CD4-positive, alpha-beta T cell treated with Interleukin-15 for 4 hours (primary cell): ENCODE measurements at places on chromosomes 2 and 18.

- no peak for DNase-seq
Measured at GRCh38 chr18:72542342-72542741, 1.8 kb downstream of the CBLN2 start.

DNA sequence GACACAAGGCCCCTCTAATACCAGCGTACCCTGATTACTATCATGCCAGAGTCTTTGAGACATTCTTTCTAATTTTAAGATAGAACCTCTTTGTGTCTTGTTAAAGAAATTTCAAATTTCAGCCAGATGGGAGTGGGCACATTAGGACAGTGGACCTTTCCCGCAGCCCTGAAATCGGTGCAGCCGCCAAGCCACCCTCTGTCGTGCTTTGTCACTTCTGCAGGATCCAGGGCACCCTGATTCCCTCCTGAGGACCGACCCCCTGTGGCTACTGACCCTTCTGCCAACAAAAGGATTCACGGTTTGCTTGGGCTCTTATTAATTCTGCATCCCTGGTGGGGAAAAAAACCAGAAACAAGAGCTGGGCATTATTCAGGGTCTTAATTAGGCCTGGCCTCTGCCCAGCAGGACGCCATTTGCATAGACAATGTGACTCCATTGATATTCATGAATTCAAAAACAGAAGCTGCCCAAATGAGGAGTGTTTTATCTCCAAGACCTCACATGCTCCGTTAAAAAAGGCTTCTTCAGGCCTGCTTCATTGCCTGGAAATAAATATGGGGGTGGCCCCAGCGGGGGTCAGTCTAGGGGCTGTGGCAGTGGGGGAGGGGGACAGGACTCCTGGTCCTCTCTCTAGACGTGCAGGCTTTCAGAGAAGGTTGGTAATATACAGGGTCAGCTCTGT lies 116.9 kb downstream of the ALPK2 start:
- no peak for DNase-seq

- DNase-seq: peak; percentile 74
Measured at GRCh38 chr2:136238286-136239078, 120.5 kb upstream of the CXCR4 start.

DNA sequence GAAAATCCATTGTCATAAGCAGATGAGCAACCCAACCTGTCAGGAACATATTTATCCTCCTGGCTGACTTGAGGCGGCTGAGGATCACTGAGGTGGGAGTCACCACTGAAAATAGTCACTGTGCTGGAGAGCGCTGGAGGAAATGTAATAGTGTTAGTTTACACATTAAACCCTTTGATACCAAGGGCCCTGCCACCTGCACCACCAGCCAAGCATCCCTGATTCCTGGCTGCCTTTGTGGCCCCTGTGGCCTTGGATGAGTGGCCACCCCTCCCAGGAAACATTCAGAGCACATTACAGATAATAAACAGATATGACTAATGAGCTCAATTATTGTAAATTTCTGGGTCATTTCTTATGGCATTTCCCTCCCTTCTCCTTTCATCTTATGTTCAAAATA lies 105.9 kb downstream of the LYPD1 start:
- DNase-seq: no peak
